ENCODE measurements at places on chromosomes 16 and 17. TPM values are rescaled to one million over a fixed set of nuclear protein-coding genes. Genes with fewer than 3 reads are reported as not detected.

The CA10 gene
- not detected for total RNA-seq

The WNK4 gene
- 1.6 TPM for total RNA-seq

- peak; percentile 45 for DNase-seq
- H3K27ac ChIP-seq = peak overlapping the region; percentile 10
- H3K4me3 ChIP-seq = no peak overlapping the region
- no peaks in the 10 kb centered on the region for H3K36me3 ChIP-seq
Measured at GRCh38 chr17:44607836-44608690, 48.2 kb upstream of the MEIOC start.

DNA sequence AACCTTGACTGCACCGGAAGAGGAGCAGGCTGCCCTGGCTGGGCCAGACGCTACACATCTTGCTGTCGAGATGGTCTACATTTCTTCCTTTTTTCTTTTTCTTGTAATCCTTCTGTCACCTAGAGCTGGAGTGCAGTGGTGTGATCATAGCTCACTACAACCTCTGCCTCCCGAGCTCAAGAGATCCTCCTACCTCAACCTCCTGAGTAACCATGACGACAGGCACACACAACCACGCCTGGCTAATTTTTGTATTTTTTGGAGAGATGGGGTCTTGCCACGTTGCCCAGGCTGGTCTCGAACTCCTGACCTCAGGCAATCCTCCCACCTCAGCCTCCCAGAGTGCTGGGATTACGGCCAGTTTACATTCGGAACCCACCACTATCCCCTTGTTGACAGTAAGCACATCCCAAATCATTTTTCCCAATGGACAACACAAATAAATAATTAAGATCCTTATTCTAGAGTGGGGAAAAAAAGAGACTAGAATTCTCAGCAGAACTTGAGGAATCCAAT is 79.0 kb downstream of the ANKRD11 start:
- no peaks in the 10 kb centered on the region for H3K27me3 ChIP-seq
- H3K27ac ChIP-seq = no peak overlapping the region
- H3K36me3 ChIP-seq = no peaks in the 10 kb centered on the region
- DNase-seq = no peak
- H3K4me1 ChIP-seq = peaks cover 40% of the 10 kb centered on the region

- no peaks in the 10 kb centered on the region for H3K36me3 ChIP-seq
- DNase-seq = peak; percentile 66
- peaks cover 27% of the 10 kb centered on the region for H3K4me1 ChIP-seq
- no peaks in the 10 kb centered on the region for H3K27me3 ChIP-seq
- H3K27ac ChIP-seq = peak overlapping the region; percentile 79
Measured at GRCh38 chr17:62653826-62654761, 26.6 kb downstream of the MRC2 start.

All from cardiac muscle cell (in vitro differentiated cells and primary cell).